Activated naive CD4-positive, alpha-beta T cell (primary cell): ENCODE measurements at places on chromosomes 4 and X.

DNA sequence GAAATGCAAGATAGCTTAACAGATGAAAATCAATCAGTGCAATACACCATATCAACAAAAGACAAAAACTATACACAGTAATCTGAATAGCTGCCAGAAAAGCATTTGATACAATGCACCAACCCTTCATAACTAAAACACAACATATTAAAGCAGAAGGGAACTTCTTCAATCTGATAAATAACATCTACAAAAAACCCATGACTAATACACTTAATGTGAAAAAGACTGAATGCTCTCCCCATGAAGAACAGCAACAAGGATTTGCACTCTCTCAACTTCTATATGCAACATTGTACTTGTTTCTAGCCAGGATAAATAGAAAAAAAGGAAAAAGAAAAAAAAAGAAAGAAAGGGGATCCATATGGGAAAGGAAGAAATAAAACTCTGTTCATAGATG lies 139.7 kb downstream of the RBM47 start:
- no peak for DNase-seq

DNA sequence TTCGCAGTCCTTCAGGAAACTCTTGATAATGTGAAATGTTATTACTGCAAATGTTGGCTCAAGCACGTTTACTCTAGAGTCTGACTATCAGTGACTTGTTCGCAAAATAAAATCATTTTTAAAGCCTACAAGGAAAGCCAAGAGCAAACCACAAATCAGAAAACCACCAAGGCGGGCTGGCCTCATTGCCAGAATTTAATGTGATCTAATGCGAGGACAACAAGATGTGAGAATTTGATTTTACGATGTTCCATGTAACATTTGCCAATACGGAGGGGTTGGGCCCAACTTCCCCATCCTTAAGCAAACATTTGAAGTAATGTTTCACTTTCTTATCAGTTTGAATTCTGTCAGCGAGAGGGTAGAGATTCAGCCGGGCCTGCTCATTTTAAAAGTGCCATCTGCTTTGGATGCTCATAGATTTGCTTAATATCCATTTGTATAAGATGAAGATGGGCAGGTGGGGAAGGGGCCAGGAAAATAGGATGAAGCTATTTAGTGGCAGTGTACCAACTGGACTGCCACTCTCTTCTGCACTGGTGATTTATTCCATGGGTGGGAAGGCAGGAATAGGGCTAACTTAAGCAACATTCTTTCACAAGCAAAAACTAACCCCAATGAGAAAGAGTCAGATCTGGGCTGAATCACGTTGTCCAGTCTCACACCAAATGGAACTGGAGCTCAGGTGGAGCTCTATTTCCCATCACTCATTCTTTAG lies 225.3 kb downstream of the ANAPC10 start:
- no peak for DNase-seq

- no peak for DNase-seq
Observed at GRCh38 chrX:84170931-84171330, 17.1 kb downstream of the RPS6KA6 start.

DNA sequence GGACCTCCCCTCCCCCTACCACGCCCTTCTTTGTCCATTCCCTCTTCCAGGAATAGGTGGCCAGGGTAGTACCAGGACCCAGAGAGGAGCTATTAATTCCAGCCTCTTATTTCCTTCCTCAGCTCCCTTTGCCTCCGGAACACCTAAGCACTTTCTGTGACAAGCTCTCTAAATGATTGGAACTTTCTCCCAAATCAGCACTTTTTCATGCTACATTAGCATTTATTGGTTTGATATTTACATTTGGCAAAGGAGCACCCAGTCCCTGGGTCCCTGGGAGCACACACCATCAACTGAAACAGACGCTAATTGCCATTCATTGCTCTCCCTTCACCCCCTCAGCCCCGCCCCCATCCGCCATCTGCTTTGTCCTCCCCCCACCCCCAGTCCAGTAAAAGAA lies 182.0 kb upstream of the BCOR start:
- no peak for DNase-seq

GRCh38 chr4:84167564-84167963 lies 331.5 kb downstream of the NKX6-1 start:
- DNase-seq: no peak

DNA sequence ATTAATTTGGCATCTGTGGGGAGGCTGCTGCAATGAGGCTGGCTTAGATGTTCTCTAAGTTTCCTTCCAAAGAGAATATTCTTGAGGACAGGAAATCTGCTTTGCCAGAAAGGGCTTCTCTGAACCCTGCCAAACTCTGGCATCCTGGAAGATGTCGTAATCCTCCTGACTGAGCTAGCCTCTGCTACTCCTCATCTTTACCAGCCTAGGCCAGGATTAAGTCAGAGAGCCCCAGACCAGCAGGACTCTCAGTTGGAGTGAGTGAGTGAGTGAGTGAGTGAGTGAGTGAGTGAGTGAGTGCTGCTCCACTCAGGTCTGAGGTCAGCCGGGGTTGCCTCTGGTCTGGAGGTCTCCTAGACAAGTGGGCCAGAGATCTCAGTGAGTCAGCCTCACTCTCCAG lies 104.9 kb upstream of the SOD3 start:
- DNase-seq: no peak

DNA sequence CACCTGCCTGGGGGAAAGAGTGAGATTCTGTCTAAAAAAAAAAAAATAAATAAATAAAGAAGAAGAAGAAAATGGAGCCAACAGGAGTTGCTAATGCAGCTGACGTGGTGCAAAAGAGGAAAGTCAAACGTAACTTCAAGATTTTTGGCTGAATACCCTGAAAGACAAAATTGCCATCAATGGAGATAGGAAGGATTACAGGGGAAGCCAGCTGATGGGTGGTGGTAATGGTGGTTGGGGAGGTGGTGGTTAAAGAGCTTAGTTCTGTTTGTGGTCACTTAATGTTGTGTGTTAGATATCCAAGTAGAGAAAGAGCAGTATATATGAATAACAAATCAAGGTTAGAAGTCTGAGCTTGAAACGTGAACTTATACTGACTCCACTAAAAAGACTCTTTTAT lies 225.4 kb downstream of the ARHGAP24 start:
- DNase-seq: no peak

- no peak for DNase-seq
Observed at GRCh38 chrX:1449823-1450149, 2.9 kb downstream of the ASMTL start.

GRCh38 chr4:110055158-110055768 lies 142.6 kb downstream of the EGF start:
- no peak for DNase-seq

DNA sequence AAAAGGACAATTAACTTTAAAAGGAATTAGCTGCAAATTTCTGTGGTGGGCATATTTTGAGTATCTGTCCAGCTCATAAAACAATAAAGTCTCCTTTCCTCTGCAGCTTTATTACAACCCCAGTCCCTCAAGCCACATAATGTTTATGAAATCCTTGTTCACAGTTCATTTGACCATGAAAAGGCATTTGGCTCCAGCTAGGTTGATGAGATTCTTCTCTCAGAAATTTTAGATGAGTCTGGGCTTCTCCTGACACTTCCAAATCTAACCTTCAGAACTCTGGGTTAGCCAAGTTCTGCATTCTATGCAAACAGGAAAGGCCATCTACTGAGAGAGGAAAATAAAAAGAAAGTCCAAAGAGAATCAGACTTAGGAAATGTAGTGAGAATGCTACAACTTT lies 156.8 kb downstream of the GRXCR1 start:
- no peak for DNase-seq
